Mesothelial cell of epicardium (in vitro differentiated cells): ENCODE measurements at places on chromosomes 2 and 18.

DNA sequence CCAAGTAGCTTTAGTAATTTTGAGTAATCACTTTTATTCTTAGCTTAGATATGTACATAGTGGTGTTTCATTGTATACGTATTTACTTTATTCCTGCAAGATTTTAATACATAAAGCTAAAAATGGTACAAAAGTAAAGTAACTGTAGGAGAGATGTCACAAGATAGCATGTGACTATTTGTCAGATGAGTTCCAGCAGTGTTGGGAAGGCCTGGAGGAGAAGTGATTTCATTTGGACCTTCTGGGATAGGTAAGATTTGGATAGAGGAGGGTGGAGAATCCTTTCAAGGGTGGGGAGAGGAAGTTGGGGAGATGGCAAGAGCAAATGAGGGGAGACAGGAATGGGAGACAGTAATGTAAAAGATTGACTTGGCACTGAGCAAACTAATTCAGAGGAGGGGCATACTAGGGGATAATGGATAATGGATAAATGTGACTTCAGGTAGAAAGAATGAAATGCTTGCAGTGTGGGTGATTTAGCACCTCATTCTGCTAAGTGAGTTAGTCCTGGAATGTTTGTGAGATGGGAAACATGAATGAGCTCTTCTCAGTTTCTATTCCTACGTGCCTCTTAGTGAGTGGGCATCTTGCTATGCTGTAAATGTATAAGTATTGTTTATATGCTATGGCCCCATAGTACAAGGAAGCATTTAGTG is 10.5 kb downstream of the WDR43 start:
- H3K27me3 ChIP-seq = no peaks in the 10 kb centered on the region
- no peak for DNase-seq
- H3K4me3 ChIP-seq = no peak overlapping the region
- H3K4me1 ChIP-seq = peaks cover 9% of the 10 kb centered on the region

DNA sequence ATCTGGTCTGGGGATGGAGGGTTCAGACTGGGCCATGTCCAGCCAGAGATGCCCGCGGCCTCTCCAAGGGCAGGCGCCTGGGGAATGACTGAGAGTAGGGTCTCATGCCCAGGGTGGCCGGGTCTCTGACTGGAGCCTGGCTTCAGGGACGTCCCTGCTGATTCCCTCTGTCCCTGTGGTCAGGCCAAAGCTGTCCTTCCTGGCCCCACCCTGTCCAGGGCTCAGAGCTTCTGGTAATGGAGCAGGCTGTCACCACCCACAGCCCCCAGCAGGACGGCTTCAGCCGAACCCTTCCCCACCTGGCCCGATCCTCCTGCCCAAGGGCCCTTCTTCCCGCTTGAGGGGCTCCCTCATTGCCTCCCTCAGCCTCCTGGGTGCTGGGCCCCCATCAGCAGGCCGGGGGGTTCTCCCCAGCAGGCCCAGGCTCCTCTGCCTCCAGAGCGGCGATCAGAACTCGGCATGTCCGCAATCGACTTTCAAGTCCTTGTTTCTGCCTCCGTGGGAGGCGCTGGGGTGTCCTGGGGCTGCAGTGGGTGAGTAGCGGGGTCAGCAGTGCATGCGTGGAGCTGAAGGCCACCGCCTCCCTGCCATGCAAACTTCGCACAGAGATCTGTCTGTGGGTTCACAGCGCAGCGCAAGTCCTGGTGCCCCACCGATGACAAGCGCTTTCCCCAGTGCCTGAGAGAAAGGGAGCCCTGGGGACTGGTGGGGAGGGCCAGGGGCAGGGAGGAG is 18.3 kb downstream of the RAMP1 start:
- no peak overlapping the region for H3K4me3 ChIP-seq
- H3K4me1 ChIP-seq = peaks cover 13% of the 10 kb centered on the region
- H3K27ac ChIP-seq = no peak overlapping the region

DNA sequence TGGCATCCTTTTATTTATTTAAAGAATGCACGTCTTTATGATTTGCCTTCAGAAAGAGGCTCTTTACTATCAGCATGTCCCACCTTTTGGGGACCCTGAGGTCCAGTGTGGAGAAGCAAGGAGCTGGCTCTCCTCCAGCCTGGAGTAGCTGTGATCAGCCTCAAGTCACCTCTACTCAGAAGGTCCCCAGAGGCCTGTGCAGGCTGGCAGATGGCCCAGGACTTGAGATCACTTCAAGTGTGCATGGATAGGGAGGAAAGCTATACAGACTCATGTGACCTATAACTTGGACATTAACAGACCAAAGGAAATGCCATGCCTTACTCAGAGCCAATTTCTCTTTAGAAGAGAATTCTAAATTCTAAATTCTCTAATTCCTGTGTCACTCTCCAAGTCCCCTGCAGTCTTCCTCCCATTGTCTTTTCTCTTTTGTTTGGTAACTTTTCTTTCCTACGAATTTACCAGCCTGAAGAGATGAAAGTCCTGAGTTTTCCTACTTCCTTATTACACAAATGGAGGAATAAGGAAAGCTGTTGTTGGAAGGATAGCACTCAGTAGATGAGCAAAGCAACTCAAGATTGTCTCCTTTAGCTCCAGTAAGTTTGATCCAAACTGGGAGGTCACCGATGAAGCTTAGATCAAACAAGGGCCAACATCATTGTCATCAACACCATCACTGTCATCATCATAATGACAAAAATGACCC is 163.9 kb downstream of the GFPT1 start:
- H3K27me3 ChIP-seq = no peaks in the 10 kb centered on the region
- no peak overlapping the region for H3K4me3 ChIP-seq
- DNase-seq = no peak
- peaks cover 11% of the 10 kb centered on the region for H3K4me1 ChIP-seq

DNA sequence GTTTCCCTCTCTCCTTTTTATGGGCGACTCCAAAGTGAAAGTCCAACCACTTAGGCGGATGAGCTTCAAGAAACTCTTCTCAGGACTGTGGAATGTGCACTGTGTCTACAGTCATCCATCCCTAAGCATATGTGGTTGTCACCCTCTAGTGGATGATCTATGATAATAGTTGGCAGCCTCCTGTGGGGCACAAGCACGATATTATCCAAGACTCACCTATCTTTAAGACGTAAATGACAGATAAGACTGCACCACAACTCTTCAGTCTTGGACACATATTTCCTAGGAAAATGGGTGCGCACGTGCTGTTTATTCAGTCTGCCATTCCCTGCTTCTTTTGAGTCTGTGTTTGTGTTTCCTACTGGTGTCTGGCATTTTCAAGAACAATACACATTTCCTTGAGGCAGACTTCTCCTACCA is 145.5 kb upstream of the CTAGE1 start:
- H3K4me1 ChIP-seq = peaks cover 71% of the 10 kb centered on the region
- H3K27me3 ChIP-seq = no peaks in the 10 kb centered on the region
- peak overlapping the region; percentile 64 for H3K4me3 ChIP-seq
- H3K36me3 ChIP-seq = no peaks in the 10 kb centered on the region

DNA sequence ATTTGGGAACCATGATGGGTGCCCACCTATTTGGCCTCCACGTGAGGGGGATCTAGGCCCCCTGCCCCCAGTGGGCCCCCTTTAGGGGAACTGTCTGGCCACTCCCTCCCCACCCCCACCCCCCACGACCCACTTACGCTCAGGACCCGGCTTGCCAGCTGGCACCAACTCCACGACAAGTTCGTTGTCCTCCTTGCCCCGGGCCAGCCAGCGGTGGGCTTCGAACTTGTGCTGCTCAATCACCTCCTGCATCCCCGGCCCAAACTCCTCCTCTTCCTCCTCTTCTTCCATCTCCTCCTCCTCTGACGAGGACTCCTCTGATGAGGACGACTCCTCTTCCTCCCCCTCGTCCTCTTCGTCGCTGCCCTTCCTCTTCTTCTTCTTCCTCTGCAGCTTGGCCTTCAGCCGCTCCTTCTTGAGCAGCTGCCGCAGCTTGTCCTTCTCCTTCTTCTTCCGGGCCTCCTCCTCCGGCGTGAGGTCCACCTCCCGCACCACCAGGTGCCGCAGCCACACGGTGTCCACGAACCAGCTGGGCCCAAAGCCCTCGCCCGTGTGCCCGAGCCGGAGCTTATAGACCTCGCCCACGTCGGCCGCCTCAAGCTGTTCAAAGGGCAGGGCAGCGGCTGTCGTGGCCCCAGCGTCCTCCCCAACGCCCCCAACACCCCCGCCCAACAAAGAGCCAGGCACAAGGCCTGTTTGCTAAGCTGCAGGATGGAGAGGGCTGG is 96.9 kb downstream of the LOXHD1 start:
- H3K27ac ChIP-seq = no peak overlapping the region
- peaks cover 38% of the 10 kb centered on the region for H3K27me3 ChIP-seq
- no peak overlapping the region for H3K4me3 ChIP-seq
- no peaks in the 10 kb centered on the region for H3K4me1 ChIP-seq

- H3K36me3 ChIP-seq = peaks cover 2% of the 10 kb centered on the region
- DNase-seq = peak; percentile 84
- peaks cover 100% of the 10 kb centered on the region for H3K27me3 ChIP-seq
- no peak overlapping the region for H3K4me3 ChIP-seq
- H3K27ac ChIP-seq = no peak overlapping the region
Observed at GRCh38 chr2:104849618-104850141, 4.2 kb upstream of the POU3F3 start.

- H3K36me3 ChIP-seq = no peaks in the 10 kb centered on the region
- H3K4me3 ChIP-seq = no peak overlapping the region
- H3K27me3 ChIP-seq = peaks cover 7% of the 10 kb centered on the region
- no peak for DNase-seq
- H3K4me1 ChIP-seq = peaks cover 23% of the 10 kb centered on the region
Observed at GRCh38 chr2:30758191-30758651, 49.0 kb downstream of the CAPN13 start.

GRCh38 chr2:96110621-96111256 is 5.6 kb downstream of the ADRA2B start:
- peaks cover 24% of the 10 kb centered on the region for H3K27me3 ChIP-seq
- DNase-seq = peak; percentile 15
- no peak overlapping the region for H3K4me3 ChIP-seq
- H3K27ac ChIP-seq = no peak overlapping the region
- H3K36me3 ChIP-seq = no peaks in the 10 kb centered on the region

- no peak overlapping the region for H3K4me3 ChIP-seq
- no peaks in the 10 kb centered on the region for H3K27me3 ChIP-seq
- no peaks in the 10 kb centered on the region for H3K36me3 ChIP-seq
- no peak overlapping the region for H3K27ac ChIP-seq
Observed at GRCh38 chr2:207970147-207970825, 55.0 kb downstream of the PLEKHM3 start.

DNA sequence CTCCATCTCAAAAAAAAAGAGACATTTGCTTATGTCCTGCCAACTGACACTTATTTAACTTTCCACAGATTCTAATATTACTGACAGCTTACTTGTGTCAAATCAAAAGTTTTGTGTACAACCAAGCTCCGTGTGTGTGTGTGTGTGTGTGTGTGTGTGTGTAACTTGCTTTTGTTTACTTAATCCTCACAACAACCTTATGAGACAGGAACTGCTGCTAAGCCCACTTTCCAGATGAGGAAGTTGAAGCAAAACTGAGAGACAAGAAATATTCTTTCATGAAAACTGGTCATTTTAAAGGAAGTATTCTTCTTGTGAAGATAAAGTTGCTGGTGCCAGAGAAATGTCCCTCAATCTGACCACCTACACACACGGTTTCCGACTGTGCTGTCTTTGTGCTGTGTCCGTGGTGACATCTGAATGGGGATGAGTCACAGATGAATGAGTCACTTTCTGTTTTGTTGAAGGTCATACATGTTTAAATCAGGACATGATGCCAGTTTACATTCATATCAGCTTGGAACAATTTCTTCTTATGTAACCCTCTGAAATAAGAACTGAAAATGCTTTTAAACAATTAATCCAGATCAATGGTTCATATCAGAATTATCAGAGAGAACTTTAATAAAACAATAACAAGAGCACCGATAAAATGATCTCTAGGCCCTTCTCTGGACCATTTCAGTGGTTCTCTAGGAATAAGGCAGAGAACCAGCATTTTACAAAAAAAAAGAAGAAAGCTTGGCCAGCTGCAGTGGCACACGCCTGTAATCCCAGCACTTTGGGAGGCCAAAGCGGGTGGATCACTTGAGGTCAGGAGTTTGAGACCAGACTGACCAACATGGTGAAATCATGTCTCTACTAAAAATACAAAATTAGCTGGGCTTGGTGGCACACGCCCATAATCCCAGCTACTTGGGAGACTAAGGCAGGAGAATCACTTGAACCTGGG is 95.5 kb downstream of the THNSL2 start:
- peaks cover 16% of the 10 kb centered on the region for H3K4me1 ChIP-seq
- H3K4me3 ChIP-seq = no peak overlapping the region
- no peak for DNase-seq
- H3K27ac ChIP-seq = no peak overlapping the region

- no peak overlapping the region for H3K27ac ChIP-seq
- peak overlapping the region; percentile 42 for H3K4me3 ChIP-seq
- H3K27me3 ChIP-seq = peaks cover 12% of the 10 kb centered on the region
- DNase-seq = no peak
- H3K4me1 ChIP-seq = peaks cover 10% of the 10 kb centered on the region
- no peaks in the 10 kb centered on the region for H3K36me3 ChIP-seq
Observed at GRCh38 chr2:28956890-28957289, 24.2 kb upstream of the TOGARAM2 start.

- DNase-seq = no peak
- peaks cover 6% of the 10 kb centered on the region for H3K36me3 ChIP-seq
- no peak overlapping the region for H3K27ac ChIP-seq
- no peaks in the 10 kb centered on the region for H3K4me1 ChIP-seq
- H3K4me3 ChIP-seq = no peak overlapping the region
- no peaks in the 10 kb centered on the region for H3K27me3 ChIP-seq
Observed at GRCh38 chr2:233178994-233179847, 72.3 kb upstream of the ATG16L1 start.

GRCh38 chr2:53114991-53115390 is 652.6 kb upstream of the CHAC2 start:
- H3K27me3 ChIP-seq = no peaks in the 10 kb centered on the region
- H3K36me3 ChIP-seq = no peaks in the 10 kb centered on the region
- H3K27ac ChIP-seq = no peak overlapping the region
- H3K4me1 ChIP-seq = no peaks in the 10 kb centered on the region
- no peak for DNase-seq

GRCh38 chr2:42457011-42457410 is 36.8 kb downstream of the KCNG3 start:
- H3K36me3 ChIP-seq = no peaks in the 10 kb centered on the region
- DNase-seq = no peak
- no peak overlapping the region for H3K4me3 ChIP-seq
- peaks cover 58% of the 10 kb centered on the region for H3K27me3 ChIP-seq

GRCh38 chr2:116491292-116491691 is 1323.2 kb upstream of the DDX18 start:
- no peak for DNase-seq
- no peaks in the 10 kb centered on the region for H3K27me3 ChIP-seq
- H3K4me1 ChIP-seq = no peaks in the 10 kb centered on the region
- H3K27ac ChIP-seq = no peak overlapping the region
- H3K36me3 ChIP-seq = no peaks in the 10 kb centered on the region

DNA sequence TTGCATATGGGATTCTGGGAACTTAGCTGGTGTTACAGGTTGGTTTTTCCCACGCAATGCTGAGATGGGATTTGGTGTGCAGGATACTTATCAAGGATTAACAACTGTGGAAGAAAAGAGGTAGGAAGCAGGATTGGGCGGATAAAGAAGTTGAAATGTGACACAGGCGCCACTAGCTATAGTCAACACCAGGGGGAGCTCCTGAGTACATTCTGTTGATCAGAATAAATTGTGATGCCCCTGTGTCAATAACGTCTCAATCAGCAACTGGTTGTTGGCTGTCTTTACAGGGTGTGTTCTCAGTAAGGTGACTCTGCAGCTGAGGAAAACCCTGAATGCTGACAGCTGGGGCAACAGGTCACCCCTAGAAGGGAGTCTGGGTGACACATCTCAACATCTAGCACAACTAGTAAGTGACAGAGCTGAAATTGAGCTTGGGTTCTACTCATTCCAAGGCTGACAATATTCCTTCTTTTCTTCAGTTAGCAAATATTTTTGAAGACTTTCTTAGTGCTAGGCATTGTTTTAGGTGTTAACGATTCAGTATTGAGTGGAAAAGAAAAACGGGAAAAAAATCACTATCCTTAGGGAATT is 143.0 kb downstream of the ARL6IP6 start:
- DNase-seq = no peak
- no peak overlapping the region for H3K27ac ChIP-seq
- peaks cover 12% of the 10 kb centered on the region for H3K4me1 ChIP-seq
- peaks cover 3% of the 10 kb centered on the region for H3K36me3 ChIP-seq
